Mononuclear cell (primary cell): ENCODE measurements at places on chromosomes 16 and 17. TPM values are rescaled to one million over a fixed set of nuclear protein-coding genes. Genes with fewer than 3 reads are reported as not detected.

Gene NOMO2
- total RNA-seq = 42.9 TPM

Gene GLIS2
- under 0.01 TPM for total RNA-seq

Gene DDX42
- 112 TPM for total RNA-seq

Gene TMIGD1
- not detected for total RNA-seq

Gene PRCD
- 0.73 TPM for total RNA-seq

Gene TM4SF5
- not detected for total RNA-seq

Gene SNAI3
- total RNA-seq = 6.0 TPM

Gene PARD6A
- 3.0 TPM for total RNA-seq

Gene CCL8
- not detected for total RNA-seq

Gene TSPOAP1
- total RNA-seq = 22.4 TPM

Gene SNRNP25
- 6.7 TPM for total RNA-seq

Gene P2RX1
- 31.6 TPM for total RNA-seq

Gene HS3ST3A1
- 1.7 TPM for total RNA-seq

Gene CAMTA2
- 12.9 TPM for total RNA-seq

Gene TNP2
- not detected for total RNA-seq

Gene PHF12
- 102 TPM for total RNA-seq

Gene ASGR1
- total RNA-seq = 4.6 TPM

Gene SDR42E1
- 2.8 TPM for total RNA-seq

Gene HSD17B1
- total RNA-seq = 0.31 TPM

Gene ABCA3
- 1.9 TPM for total RNA-seq

Gene ANKFN1
- total RNA-seq = not detected

Gene MSI2
- 46.6 TPM for total RNA-seq

Gene TMC5
- total RNA-seq = 0.10 TPM

Gene CSH2
- 0.10 TPM for total RNA-seq

Gene SNTB2
- 4.4 TPM for total RNA-seq

Gene ADAD2
- not detected for total RNA-seq

Gene SHISA9
- not detected for total RNA-seq

Gene SCARF1
- 4.6 TPM for total RNA-seq

Gene MMP25
- 1.7 TPM for total RNA-seq

Gene KRT31
- not detected for total RNA-seq

Gene CRHR1
- total RNA-seq = not detected

Gene DOC2B
- total RNA-seq = 0.10 TPM

Gene RBFOX1
- not detected for total RNA-seq

Gene ATP1B2
- total RNA-seq = not detected

Gene CCL4
- total RNA-seq = 482 TPM
